GM12864 (cell line): ENCODE measurements at places on chromosomes 4 and X.

- DNase-seq = no peak
Observed at GRCh38 chrX:39905946-39906345, 191.8 kb downstream of the BCOR start.

DNA sequence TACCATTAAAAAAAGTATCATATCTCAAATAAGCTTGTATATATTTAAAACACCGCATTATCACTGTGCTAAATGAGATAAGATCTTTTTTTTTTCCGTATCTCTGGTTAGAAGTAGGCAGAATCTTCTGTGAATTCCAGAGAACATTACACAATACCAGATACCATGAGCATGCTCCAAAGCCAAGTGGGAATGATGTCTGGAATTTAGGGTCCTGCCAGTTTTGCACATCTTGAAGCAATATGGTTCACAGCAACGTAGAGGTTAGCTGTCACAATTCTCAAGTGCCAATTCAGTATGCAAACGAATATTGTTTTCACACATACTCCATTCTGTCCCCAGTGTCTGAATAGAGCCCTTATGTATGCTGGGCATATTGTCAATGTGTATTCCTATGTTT lies 127.5 kb upstream of the NEIL3 start:
- no peak for DNase-seq

GRCh38 chr4:144480068-144480467 lies 165.9 kb upstream of the HHIP start:
- DNase-seq = no peak

DNA sequence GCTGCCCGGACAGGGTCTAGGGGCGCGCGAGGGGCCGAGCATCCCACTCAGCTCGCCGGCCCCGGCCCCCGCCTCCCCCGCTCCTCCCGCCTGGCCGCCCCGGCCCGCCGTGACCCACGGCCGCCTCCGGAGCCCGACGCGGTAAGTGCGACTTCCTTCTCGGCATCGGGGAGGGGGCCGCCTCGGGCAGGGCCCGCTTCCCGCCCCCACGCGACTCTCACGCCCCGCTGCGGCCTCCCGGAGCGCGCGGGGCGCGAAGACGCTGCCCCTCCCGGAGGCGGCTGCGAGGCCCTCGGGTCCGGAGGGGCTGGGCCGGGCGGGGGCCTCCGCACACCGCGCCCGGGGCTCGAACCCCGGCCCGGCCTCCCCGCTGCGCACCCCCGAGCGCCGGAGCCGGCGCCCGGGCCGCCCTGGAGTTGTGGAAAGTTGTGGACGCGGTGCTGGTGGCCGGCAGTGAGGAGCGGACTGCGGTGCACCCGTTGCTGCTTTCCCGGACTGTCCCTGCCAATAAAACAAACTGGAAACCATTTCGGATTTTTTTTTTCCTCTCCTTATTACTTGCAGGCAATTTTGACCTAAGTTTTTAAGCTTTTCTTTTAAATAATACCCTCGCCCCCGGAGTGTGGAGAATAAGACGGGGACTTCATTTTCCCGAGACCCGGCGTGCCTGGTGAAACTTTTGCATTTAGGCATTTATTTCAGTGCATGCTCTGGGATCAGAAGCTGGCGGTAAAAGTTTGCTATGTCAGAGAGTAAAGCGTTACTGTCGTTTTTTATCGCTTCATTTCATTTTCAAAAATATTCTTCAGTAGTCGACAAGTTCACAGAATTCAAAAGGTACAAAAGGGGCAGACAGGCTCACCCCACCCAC lies 13.0 kb upstream of the TMEM156 start:
- DNase-seq = no peak

- no peak for DNase-seq
Observed at GRCh38 chr4:52015366-52015765, 4.8 kb downstream of the LRRC66 start.

DNA sequence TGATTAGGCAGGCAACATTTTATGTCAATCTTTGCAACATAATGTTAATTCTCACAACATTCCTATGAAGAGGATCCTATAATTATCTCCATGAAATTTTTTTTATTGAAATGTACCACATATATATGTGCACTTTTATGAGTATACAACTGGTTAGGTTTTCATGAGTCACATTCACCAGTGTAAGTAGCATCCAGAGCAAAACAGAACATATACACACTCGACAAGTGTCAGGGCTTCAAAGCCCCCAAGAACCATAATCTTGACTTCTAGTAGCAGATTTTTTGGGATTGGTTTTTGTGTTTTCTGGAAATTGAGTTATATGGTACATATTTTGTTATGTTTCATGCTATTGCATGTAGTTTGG lies 62.4 kb downstream of the ARHGAP10 start:
- DNase-seq = no peak

DNA sequence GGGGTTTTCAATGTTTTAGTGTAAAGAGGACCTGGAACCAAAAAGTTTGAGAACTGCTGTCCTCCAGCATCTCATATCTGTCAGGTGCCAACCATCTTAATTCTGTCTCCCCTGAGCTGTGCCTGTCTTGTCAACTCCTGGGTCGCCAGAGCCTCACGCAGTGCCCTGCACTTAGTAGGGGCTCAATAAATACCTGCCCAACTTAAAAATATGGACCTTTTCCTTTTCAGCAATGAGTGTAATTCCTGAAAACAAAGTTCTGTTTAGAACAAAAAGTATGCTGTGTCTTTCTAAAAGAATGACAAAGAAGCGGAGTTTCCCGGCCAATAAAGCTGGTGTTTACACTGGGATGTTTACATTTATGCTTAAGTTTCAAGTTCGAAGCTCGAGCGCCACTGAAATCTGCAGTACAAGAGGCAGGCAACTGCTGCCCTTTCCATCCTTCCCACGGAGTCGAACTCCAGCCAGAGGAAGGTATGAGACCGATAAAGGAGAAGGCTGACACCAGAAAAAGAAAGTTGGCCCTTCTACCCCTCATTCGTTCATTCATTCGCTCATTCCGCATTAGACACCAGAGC lies 1.1 kb upstream of the HTATSF1 start:
- no peak for DNase-seq

DNA sequence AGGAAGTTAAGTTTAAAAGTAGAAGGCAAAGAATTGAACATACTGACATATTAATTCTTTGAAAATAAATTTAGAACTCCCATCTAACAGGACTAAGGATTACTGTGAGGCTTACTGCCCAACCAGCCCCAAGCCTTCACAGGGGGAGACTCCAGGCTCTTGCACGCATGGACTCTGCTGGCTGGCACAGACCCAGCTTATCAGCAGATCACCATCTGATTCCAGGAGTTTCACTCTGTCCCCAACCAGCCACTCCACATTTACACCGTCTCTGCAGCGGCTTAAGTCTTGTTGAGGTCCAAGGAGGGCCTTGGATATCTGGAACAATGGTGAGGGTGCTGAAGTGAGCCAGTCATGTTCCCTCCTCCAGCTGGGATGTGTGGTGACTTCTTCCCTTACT lies 16.4 kb upstream of the OTUD4 start:
- no peak for DNase-seq

DNA sequence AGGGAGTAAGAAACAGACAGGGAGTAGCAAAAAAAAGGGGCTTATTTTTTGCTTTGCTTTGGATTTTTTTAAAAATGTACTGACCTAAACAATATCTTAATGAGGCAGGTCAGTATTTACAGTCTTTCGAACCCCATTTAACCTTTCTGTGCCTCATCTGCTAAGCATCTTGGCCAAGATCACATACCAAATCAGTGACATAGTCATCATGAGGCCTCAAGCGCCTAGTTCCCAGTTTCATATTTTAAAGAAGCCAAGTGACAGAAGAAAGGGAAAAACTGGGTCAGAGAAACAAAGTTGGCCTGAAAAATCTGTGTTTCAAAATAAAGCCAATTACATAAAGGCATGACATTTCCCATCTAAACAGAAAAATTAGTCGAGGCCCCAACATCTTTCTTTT lies 94.6 kb upstream of the WDR44 start:
- DNase-seq = no peak

GRCh38 chr4:120847019-120847582 lies 75.4 kb downstream of the PRDM5 start:
- no peak for DNase-seq

GRCh38 chr4:147846318-147847155 lies 114.6 kb downstream of the ARHGAP10 start:
- peak; percentile 41 for DNase-seq

GRCh38 chr4:3233391-3234071 lies 15.4 kb upstream of the MSANTD1 start:
- no peak for DNase-seq

DNA sequence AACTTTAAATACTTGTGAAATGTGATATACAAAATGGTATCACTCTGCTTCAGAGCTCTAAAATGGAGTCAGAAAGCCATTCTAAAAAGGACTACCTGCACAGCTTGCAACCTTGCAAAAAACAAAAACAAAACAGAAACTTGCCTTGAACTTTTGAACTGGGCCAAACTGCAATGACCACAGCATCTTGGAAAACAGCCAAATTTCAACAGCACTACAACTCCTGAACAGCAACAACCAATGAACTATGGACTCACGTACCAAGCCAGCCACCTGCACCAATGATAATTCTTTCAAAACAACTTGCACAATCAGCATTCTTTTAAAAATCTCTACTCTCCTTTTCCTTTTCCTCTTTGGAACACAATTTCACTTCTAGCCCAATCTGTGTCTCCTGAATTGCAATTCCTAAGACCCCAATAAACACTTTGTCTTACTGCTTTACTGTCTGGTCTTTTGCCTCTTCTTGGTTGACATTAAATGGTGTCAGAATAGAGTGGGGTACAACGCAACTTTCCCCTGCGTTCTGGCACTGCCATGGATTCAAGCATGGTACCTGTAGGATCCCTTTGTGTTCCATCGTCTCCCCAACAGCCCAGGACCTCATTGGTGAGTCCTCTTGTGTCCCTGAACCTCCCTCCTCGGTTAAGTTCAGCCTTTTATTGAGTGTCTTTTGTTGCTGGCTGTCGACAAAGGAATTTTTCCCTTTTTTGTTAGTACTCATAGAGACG lies 35.7 kb upstream of the FMR1 start:
- peak; percentile 72 for DNase-seq

DNA sequence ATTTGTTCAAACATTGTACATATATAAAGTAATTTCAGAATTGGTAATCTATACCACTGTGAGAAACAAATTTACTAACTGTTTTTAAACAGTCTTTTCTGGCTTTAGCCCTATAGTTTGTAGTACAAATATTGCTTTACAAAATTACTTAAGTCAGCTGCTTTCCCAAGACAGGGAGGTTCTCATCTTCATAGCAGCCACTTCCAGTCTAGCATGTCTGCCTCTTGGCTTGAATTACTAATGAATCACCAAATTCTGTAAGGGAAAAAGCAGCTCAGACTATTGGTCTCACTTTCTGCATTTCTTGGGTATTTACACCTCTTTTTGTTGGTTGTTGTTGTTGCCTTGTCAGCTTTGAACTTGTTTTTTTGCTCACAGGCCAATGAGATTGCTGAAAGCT lies 187.2 kb downstream of the NPFFR2 start:
- DNase-seq = no peak

DNA sequence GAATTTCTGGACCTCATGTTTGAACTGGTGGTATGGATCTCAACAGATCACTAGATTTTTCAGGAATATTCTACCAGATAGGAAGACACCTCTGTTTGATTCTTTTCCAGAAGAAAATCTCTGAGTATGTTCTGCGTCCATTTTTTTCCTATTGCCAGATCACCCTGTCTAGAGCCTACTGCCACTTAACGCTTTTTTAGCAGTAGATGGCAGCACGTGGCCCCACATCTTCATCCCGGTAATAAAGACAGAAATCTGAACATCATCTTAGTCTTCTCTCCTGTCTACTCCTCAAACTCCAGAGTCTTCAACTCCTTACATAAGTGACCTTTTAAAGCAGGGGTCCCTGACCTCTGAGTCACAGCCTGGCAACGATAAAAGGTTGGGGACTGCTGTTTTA lies 184.7 kb downstream of the TMA16 start:
- DNase-seq = no peak

- DNase-seq = no peak
Observed at GRCh38 chr4:13627178-13627605, 333 bp downstream of the BOD1L1 start.

GRCh38 chr4:10121568-10122208 lies 5.1 kb upstream of the WDR1 start:
- no peak for DNase-seq
